Stimulated activated CD4-positive, alpha-beta T cell treated with anti-CD3 and anti-CD28 coated beads, TNF-alpha, amount 100 ng/mL, for 48 hours (primary cell): ENCODE measurements at places on chromosomes 5 and 9.

DNA sequence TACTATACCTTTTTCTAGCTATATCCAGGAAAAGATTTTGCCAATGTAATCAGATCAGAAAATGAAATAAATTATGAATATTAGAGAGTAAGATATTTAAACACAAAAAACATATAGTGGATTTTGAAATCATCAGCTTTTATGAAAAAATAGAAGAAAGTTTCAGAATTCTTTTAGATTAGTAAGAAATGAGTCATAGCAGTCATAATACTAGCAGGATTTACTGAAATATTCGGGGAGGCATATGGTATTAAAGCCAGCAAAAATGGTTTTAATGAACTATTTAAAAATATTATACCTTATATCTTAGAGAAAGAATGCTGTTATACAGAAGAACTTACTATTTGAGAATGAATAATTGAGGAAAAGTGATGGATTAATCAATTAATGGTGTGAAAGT is 303.6 kb upstream of the NUDT12 start:
- no peak for DNase-seq

GRCh38 chr5:79236362-79236969 is 535 bp downstream of the JMY start:
- DNase-seq = no peak

DNA sequence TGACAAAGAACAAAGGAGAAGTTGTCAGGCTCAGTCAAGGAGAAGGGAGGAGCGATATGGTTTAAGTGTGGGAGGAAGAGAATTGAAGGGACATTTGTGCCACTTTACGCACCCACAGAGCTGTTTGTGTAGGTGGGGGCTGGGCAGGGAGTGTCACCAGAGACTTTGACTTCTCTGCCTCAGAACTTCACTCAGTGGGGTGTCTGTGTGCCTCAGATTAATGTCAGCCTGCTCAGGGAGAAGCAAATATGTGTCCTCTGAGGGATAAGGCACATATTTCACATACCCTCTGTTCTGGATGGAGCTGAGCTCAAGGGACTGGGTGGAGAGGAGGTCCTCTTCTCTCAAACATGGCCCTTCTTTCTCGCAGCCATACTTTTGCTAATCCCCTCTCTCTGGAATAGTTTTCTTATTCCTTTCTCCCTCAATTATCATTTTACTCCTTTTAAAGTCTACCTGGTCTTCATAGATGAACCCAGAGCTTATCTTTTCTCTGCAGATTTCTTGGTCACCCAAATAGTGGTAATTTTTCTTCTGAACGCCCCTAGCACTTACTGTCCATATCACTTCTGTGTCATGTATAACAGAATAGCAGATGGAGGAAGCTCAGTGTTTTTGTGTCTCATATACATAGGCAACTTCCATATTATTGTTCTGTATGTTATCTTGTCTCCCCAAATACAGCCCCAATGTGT is 77.0 kb downstream of the IQGAP2 start:
- no peak for DNase-seq

DNA sequence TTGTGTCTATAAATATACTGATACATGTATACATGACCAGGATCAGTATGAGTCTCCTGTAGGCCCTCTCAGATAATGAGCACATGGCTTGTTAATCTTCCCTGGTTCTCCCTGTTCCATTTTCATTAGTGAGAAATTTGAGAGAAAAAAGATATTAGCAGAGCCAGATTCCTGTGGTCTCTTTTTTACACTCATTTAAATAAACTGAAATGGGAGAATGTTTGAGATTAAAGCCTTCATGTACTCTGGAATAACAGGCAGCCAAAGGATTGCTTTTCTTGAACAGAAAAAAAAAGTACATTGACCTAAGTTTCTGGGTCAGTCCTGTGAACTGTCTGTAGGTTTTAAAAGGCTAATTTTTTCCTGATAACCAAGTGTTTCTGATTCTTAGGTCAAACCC is 44.2 kb downstream of the PWWP2A start:
- DNase-seq = no peak

GRCh38 chr5:54215233-54215736 is 95.1 kb downstream of the ARL15 start:
- DNase-seq = no peak

- no peak for DNase-seq
Observed at GRCh38 chr5:151001436-151001835, 19.0 kb upstream of the GPX3 start.

DNA sequence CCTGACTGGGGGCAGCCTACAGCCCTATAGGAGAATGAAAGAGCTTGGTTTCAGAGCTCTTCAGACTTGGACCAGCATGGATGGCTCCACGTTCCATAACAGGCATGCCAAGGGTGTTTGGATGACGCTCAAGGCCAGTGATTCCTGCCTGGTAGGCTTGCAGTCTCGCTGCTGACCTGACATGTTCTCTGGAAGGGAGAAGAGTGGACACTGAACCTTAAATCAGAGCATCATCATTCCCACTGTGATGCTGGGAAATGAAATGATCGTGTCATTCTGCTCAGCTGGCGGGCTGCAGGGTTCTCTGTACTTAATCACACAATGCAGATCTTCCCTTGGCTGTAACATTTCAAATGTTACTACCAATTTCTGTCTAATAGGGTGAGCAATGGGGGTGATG is 57.0 kb downstream of the CFAP90 start:
- DNase-seq = no peak

GRCh38 chr9:138047469-138048040 is 170.0 kb downstream of the CACNA1B start:
- DNase-seq = no peak

DNA sequence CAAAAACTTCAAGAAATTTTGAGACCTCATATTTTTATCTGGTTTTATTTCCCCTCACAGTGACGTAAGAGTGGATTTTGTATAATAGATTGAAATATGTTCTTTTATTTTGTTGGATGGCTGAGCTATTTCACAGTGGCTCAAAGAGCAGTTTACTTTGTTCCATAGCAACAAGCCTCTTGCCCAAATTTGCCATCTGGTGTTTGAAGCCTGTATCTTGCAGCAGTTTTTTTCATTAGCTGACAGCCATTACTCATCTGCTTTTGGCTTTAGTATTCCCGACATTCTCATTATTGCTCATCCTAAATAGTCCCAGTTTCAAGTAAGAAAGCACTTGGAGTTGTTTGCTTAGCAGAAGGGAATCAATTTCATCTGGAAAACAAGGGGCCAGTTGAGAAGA is 36.3 kb downstream of the GDA start:
- DNase-seq = no peak

GRCh38 chr5:54360925-54361662 is 50.7 kb upstream of the ARL15 start:
- no peak for DNase-seq

- DNase-seq = no peak
Observed at GRCh38 chr5:15789642-15790041, 289.7 kb downstream of the FBXL7 start.

DNA sequence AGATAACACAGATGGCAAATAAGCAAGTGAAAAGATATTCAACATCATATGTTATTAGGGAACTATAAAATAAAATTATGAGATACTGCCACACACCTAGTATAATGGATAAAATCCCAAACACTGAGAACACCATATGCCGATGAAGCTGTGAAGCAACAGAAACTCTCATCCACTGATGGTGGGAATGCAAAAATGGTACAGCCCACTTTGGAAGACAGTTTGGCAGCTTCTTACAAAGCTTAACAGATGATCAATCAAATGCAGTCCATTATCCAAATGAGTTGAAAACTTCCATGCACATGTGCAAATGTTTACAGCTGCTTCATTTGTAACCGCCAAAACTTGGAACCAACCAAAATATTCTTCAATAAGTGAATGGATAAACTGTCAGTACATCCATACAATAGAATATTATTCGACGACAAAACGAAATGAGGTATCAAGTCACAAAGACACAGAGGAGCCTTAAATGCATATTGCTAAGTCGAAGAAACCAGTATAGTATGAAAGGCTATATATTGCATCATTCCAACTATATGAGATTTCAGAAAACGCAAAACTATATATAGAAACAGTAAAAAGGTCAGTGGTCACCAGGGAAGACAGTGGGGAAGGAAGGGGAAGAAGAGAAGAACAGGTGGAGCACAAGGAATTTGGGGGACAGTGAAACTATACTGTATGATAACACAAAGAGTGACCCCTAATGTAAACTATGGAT is 14.9 kb downstream of the PFDN1 start:
- DNase-seq = no peak

GRCh38 chr5:180334751-180335613 is 18.2 kb downstream of the GFPT2 start:
- no peak for DNase-seq

DNA sequence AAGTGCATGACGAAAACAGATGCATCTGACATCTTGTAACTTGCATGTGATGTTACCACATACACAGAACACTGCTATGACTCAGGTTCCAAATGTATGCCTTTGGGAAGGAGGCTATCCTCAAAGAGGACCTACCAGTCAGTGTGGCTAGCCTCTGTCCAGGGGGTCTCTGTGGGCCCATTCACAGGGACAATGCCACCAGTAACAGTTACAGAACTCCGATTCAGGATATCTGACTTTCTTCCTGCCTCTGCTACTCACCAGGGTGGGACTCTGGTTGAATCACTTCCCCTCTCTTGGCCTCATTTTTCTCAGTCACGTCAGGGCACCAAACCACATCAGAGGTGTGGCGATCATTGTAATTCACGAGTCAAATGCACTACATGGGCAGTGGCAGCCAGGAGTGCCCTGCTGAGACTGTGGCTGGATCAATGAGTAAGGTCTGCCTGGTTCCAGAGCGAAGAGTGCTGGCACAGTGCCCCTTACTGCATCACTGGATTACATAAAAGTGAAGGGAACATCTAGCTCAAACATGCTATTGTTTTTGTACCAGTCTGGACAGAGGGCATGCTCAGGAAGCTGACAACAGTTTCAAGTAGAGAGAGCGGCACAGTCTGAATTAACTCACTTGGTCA is 13.2 kb downstream of the ATOX1 start:
- no peak for DNase-seq

- DNase-seq = no peak
Observed at GRCh38 chr9:136925414-136926153, 19.0 kb downstream of the FBXW5 start.

DNA sequence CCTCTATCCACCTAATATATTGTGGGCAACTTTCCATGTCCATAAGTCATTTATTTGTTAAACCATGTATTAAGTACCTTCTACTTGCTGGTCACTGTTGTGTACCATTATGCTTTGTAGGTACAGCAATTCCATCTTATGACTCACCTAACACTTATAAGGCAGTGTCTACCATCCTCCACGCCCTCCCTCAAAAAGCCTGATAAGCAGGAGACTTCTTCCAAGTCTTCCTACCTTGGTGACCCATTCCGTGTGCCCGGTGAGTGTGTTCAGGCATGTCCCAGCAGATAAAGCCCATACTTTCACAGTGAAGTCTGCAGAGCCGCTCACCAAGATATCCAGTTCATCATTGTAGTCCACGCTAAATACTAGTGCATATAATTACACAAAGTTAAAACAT is 17.4 kb downstream of the FBXW2 start:
- no peak for DNase-seq

DNA sequence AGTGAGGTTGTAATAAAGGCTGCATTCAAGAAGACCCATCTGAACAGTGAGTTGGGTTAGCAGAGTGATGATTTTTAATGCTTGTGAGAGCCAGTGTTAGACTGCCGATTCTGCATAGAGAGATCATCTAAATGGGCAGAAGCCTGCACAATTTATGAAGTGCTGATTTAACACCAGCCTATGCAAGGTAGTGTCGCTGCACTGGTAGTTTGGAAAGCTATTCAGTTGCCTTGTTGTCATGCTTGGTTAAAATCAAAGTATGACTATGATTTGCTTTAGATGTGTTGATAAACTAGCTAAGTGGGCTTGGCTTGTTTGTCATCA is 379 bp upstream of the LRRTM2 start:
- no peak for DNase-seq

DNA sequence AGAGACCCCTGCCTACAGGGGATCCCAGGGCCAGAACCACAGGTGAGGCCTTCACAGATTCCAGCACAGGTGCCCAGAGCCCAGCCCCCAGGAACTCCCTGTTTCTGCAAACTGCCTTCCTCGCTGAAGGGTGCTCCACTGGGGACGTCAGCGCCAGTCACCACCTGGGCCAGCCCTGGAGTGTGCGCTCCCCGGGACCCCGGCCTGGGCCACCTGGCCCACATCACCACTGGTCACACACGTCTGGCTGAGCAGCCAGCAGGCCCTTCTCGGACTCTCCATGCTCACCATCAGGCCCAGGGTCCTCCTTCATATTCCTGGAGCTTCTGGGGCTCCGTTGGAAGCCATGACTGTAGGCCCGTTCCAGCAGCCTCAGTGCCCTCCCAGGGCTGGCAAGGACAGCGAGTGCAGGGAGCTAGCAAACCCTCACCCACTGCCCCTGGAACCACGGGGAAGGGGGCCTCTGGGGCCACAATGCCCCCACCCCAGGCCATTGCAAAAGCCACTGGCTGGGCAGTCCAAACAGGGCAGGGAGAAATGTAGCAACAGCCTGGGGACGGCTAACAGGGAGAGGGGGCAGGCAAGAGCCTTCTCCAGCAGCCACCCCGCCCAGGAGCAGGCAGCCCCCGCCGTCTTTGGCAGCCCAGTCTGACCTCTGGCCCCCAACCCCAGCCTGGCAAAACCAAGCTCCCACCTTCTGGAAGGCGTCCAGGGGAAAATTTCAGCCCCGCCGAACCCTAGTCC is 1.3 kb downstream of the AGPAT2 start:
- DNase-seq = no peak

DNA sequence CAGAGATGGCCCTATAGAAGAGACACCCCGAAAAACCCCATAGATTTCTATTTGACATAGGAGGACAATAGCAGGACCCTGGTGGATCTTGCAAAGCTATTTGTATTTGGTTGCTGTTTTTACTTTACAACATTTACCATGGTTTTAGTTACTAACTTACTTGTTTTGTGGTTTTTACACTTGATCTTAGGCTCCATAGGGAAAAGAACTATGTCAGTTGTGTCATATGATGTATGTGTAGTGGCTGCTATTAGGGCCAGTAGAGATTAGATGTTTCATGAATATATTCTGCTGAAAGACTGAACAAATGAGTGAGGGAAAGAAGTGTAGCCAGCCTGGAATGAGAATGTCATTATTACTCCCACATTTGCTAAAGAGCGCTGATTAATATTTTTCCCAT is 388.1 kb downstream of the SEMA5A start:
- DNase-seq = no peak

- no peak for DNase-seq
Observed at GRCh38 chr5:140833993-140834392, at the start of gene PCDHA7. Gene PCDHA7, plus strand, starts transcription at chr5:140834269. Its CDS starts 115 bp downstream, at chr5:140834384.

GRCh38 chr9:20472342-20473045 is 149.8 kb downstream of the MLLT3 start:
- no peak for DNase-seq
